Cardiac fibroblast (primary cell): ENCODE measurements at places on chromosomes 3 and 15.

DNA sequence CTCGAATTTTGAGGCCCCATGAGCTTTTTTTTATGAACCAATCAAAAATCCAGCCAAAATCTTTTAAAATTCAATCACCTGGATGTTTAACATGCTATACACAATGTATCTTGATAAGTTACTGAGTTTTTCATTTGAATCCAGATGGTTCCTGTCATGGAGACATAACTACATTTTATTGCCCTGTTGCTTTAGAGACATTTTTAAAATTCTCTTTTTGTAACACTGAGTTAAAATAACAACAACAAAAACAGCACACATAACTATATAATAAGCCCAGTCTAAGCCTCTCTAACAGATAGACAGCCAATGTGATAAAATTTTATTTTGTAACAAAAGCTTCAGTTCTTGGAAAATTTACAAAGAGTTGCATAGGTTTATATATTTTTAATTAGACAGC is 1.8 kb downstream of the PROK2 start:
- DNase-seq, result no peak

DNA sequence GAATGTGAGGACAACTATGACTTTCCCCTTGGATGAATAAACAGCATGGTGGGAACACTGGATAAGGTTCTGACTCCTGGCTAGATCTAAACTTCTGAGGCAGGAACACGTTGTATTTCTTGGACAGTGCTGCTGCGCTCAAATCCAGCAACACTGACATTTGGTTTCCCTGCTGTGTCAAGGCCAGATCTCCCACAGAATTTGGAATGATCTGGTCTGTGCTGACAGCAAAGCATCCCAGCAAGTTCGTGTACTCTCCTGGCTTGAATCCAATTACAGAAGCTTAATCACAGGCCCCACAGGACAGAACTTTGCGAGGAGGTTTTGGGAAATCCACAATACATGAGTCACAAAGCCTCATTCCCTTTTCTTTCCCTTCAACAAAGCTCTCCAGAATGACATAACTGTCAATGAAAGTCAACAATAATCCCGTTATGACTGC is 92.5 kb downstream of the ADAMTS9 start:
- peak; percentile 96 for DNase-seq

- DNase-seq, result no peak
These were observed 166.5 kb upstream of the THRB start for GRCh38 chr3:24661175-24661584.

DNA sequence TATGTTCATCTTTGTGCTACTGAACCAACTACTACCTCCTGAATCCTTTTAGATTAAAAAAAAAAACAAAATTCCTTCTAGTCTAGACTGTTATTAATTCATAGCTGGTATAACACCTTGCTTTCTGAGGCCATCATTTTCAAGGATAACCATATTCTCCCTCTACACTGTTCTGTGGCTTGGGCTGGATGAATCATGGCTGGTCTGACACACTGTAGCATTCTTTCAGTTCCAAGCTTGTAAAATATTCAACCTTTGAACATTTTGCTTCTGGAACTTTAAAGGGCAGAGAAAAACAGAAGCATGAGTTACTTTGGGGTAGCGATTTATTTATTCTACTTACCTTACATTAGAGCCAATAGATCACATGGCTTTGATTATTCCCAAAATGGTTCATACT is 7.6 kb downstream of the HSPBAP1 start:
- DNase-seq, result peak; percentile 31

GRCh38 chr3:141379250-141379966 is 11.1 kb downstream of the ZBTB38 start:
- no peak for DNase-seq

DNA sequence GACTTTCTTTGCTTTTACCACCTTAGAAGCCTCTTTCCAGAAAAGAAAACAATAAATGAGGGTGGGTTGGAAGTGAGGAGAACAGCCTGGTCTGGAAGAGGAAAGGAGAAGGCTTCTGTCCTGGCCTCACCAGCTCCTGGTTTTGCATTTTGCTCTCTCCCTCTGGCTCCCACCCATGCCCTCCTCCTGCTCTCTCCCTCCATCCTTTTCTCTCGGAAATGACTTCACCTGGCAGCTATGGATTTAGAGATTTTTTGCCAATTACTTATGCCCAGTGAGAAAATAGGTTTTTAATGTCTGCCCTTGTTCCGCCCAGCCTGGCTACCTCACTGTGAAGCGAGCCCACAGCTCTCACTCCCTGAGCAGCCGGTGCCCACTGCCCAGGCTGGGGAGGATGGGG is 77.9 kb upstream of the NTRK3 start:
- peak; percentile 2 for DNase-seq

DNA sequence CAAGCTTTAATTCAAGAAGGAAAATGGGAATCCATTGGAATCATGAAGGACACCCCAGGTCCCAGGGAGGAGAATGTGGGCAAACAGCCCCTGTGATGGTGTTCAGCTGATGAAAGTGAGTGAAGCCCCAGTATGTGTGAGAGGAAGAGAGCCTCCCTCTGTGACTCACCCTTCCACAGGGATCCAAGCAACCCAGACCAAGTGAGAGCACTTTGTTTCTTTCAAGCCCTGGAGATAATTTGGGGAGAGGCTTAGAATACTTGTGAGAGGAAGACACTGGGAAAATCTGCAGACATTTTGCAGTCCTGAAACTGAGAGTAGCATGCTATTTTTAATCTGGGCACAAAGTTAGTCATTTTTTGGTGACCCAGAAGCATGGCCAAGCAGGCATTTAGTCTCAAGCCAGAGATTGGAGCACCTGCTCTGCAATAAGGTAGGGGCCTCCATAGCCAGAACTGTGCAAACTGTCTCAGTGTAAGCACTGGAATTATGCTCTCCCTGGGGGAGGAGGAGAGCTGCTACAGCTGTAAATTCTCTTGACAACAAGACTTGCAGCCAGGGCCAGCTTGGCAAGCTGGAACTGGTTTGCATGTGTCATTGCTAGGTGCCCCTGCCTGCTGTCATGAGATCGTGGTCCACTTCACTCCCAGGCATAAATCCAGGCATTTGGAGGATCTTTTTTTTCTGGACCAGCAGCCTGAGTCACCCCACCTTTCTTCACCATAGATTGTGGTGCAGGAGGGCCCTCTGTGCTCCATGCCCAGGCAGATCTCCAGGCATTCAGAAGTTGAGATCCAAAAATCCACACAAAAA is 537.8 kb upstream of the DPPA4 start:
- DNase-seq, result no peak

GRCh38 chr3:120741837-120742197 is 499 bp downstream of the RABL3 start:
- DNase-seq, result peak; percentile 60

DNA sequence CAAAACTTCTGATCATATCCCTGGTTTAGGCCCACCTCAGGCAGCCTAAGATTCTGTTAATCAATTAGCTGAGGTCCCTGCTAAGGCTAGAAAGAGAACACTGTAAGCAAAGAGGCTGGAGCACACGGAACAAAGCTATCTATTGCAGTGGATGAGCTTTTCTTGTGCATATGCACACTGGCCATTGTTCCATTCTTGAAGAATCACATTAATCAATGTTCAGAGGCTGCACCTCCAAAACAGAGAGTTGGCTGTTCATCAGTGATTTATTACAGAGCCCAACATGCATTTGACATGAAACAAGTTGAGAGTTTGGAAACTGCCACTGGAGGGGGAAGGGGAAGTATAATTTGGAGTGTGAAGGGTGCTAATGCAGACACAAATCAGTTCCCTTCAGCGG is 873.0 kb downstream of the ROBO1 start:
- no peak for DNase-seq

GRCh38 chr3:14262212-14262611 is 83.6 kb downstream of the LSM3 start:
- DNase-seq, result no peak

DNA sequence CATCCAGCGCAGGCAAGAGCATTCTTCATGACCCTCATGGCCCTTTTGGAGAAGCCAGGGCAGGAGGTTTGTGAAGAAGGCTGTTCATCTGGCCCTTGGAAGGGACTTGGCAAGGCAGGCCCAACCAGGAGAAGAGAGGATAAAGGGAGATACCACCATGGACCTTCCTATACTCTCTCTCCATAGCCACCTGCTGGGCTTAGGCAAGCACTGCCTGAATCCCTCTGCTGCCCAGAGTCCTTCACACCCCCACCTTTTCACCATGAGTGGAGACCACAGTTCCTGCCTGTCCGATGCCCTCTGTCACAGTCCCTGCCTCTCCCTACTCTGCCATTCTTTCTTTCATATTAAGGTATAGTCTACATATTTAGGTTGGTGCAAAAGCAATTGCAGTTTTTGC is 10.6 kb upstream of the SFMBT1 start:
- DNase-seq, result no peak

DNA sequence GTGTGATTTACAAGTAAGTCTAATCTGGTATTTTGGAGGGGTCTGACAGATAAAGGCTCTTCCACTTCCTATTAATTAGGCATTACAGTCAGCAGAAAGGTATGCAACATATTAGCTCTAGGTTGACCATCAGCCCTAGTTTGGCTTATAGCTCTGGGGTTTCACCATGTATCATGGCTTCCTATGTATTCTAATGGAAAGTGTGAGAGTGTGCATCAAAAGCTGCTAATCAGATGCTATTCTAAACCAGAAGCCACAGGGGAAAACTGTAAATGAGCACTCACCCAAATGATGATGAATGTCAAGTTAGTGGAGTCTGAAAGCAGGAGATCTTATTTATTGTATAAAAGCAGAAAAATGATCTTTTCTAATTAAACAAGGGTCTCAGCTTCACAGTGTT is 149.2 kb upstream of the MITF start:
- DNase-seq, result no peak

- DNase-seq, result no peak
These were observed 78.5 kb upstream of the NTRK3 start for GRCh38 chr15:88335074-88335473.

- peak; percentile 99 for DNase-seq
These were observed 10.8 kb upstream of the FANCD2 start for GRCh38 chr3:10015461-10015904.
